ENCODE measurements at places on chromosomes 4 and X. TPM values are rescaled to one million over a fixed set of nuclear protein-coding genes. Genes with fewer than 3 reads are reported as not detected.

Gene SMIM10
- total RNA-seq, result 6.8 TPM

Gene MAPK10
- total RNA-seq, result 26.1 TPM

Gene TMEM187
- total RNA-seq, result 7.3 TPM

Gene HPGDS
- total RNA-seq, result not detected

Gene CTAG1B
- total RNA-seq, result not detected

Gene FAM53A
- 1.3 TPM for total RNA-seq
